NCI-H2081 treated with DMSO at 0.1 percent for 48 hours (cell line): ENCODE measurements at places on chromosomes 16 and 17.

GRCh38 chr17:48330887-48331286 is 99.1 kb downstream of the SKAP1 start:
- no peak for DNase-seq

DNA sequence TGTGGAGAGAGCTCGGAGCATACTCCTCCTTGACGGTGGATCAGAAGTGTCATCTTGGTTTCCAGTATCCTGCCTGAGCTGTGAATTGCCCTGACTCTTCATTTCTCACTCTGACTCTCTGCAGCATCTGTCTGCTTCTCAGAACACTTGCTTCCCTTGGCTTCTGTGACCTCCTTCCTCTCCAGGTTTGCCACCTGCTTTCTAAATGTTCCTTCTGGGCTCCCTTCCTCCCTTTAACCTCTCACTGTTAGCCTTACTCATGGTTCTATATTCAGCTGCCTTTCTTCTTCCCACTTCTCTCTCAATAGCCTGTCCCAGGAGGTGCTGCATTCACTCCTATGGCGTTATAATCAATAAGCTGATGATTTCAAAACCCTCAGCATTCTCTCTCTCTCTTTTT is 11.2 kb upstream of the PRKAR1A start:
- DNase-seq: no peak

DNA sequence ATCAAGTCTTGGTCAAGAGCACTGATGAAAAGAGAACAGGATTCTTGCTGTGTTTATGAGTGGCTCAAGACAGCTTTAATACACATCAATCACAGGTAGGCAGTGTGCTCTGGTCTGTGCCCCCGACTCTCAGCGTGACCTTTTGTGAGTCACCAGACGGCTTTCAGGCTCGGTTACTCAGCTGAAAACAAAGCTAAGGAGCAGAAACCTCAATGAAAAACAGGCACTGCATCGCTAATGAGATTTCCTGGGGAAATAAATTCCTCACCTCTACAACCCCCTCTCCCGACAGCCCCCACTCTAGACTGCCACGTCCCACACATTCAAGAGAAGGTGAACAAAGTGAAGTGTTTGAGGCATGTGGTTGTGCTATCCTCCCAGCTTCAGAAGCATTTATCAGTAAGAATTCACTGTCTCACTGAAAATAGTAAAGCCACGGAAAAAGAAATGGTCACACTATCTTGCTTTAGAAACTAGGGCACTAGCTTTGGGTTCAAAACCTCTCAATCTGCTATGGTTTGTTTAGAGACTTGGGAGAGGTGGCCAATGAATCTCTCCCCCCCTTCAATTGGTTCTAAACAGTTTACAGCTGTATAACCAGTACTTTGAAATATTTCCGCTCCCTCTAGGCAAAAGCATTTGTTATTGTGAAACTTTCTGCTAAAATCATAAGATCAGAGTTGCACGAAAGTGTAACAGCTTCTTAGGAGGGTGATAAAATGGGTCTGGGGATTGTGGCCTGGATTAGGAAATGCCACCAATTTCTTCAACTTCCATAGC is 199.5 kb upstream of the PMFBP1 start:
- no peak for DNase-seq

- no peak for DNase-seq
Measured at GRCh38 chr17:81402981-81403467, 7.8 kb downstream of the BAHCC1 start.

GRCh38 chr17:7252176-7253043 is at the start of gene ELP5:
Gene ELP5 (plus strand): TSS chr17:7252215. CDS start chr17:7252551, 336 bp downstream.
- peak; percentile 62 for DNase-seq

DNA sequence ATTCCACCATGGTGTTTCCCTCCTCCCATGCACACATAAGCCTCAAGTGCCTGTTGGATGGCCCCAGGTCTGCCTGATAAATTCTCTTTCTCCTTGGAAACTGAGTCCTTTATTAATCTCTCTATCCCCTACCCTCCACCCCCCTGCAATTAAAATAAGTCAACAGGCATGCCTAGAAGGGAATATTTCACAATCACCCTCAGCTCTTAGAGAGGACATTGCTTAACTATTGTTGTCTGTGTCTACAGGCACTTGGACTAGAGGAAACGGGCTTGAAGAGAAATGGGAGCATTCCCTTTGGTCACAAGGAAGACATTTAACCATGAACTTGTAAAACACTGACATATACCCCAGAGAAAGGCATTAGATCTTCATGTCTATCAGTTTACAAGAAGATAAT is 39.5 kb downstream of the RCVRN start:
- DNase-seq: no peak

GRCh38 chr17:9024497-9024896 is 3.2 kb downstream of the NTN1 start:
- DNase-seq: no peak

- DNase-seq: no peak
Measured at GRCh38 chr17:13727441-13728171, 125.9 kb upstream of the HS3ST3A1 start.

GRCh38 chr16:28984619-28985135 is at the start of gene LAT:
Gene LAT (plus strand): TSS chr16:28985052. CDS start chr16:28985418, 366 bp downstream.
- no peak for DNase-seq

GRCh38 chr17:77307479-77308198 is 166.9 kb downstream of the SEC14L1 start:
- DNase-seq: no peak
